Hematopoietic multipotent progenitor cell (in vitro differentiated cells): ENCODE measurements at places on chromosomes 1 and 21.

DNA sequence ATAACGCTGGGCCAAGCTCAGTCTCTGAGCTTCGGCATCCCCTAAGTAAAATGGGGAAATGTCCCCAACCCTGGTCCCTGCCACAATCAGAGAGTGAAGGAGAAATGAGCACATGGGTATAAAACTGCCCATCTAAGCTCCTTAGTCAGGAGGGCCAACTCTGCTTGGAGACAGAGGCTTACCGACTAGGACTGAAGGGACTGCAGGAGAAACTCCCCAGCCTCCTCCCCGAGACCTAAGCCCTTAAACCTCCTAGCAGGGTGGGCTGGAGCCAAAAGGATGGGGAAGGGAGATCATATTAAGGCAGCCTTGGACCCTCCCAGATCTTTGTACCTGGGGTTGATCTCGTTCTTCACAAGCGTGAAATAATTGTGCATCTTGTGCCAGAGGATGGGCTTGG is 5.5 kb downstream of the ETNK2 start:
- no peak for DNase-seq

DNA sequence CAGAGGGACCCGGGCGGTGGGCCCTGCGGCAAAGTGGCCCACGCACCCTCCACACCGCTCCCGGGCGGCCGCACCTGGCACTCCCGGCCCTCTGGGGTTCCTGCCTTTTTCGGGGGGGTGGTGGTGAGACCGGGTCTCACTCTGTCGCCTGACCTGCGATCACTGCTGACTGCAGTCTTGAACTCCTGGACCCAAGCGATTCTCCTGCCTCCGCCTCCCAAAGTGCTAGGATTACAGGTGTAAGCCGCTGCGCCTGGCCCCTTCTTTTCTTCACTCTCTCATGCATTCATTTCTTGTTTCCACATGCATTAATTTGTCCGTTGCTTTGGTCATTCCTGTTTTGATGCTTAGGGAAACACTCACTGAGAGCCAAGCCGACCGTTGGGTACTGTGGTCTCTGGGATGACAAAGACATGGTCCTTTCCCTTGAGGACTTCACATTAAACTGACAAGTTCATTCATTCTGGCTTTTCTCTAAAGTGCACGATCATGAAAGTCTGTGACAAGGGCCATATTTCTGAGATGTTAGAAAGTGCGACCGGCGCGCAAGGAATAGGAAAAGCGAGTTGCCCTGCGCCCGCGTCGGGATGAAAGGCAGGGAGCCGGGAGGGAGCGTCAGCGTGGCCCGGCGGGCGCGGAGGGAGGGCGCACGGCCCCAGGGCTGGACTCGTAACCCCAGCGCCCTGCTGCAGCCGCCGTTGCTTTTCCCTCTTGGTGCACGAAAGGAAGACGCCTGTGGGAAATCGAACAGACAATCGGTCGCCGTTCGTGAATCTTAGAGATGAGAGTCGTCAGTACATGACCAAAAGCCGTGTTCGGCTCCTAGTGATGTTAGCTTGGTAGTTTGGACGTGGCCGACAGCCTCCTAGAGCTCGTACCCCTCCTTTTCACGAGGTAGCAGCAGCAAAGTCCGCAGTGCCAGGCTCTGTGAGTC is 1.0 kb upstream of the MCOLN2 start:
- DNase-seq: no peak

GRCh38 chr1:215277532-215277931 is 195.0 kb downstream of the KCNK2 start:
- DNase-seq: no peak

GRCh38 chr1:160362168-160362957 is 4.5 kb upstream of the NHLH1 start:
- DNase-seq: no peak

DNA sequence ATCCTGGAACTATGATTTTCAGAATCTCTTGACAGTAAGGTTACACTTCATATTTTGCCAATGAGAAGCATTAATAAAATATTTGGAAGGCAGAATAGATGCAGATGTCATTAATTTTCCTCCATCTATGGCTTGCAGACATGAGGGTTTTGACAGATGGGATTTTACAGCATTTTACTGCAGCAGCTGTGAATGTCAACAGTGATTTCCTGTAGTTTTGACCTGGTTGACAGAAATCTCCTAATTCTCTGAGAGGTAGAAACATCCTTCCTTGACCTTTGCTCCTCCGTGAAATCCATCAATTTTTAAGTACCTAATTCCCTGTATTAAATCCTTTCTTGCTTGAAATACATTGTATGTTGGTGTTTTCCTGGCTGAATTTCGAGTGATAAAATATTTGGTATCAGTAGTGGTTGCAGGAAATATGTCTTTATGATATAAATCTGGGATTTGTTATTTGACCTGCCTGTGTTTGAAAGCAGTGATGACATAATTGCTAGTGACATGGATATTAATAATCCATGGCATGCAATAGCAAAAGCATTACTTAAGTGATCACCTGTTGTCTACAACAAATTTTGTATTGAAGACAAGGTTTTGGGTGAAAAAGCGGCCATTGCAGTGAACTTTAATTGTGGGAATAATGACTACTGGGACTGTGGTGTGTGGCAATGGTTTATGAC is 73.9 kb downstream of the HLX start:
- no peak for DNase-seq

- DNase-seq: peak; percentile 76
These were observed 27.5 kb downstream of the ATP8B2 start for GRCh38 chr1:154352581-154353459.

DNA sequence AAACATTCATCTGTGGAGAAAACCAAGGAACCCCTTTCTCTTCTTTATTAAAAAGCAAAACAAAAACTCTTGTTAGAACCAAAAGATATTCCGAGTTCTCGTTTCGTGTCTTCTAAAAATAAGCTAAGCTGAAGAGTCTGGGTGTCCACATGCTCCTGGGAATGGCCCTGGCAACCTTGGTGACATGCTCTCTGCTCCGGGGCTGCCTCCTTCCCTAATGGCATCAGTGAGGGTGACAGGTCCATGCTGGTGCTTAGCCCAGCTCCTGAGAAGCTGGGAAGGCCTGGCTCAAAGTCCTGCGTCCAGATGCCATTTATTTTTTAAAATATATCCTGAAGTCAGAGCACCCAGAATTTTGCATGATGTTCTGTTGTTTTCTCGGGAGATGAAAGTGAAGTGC is 24.6 kb upstream of the TRAPPC10 start:
- DNase-seq: no peak

DNA sequence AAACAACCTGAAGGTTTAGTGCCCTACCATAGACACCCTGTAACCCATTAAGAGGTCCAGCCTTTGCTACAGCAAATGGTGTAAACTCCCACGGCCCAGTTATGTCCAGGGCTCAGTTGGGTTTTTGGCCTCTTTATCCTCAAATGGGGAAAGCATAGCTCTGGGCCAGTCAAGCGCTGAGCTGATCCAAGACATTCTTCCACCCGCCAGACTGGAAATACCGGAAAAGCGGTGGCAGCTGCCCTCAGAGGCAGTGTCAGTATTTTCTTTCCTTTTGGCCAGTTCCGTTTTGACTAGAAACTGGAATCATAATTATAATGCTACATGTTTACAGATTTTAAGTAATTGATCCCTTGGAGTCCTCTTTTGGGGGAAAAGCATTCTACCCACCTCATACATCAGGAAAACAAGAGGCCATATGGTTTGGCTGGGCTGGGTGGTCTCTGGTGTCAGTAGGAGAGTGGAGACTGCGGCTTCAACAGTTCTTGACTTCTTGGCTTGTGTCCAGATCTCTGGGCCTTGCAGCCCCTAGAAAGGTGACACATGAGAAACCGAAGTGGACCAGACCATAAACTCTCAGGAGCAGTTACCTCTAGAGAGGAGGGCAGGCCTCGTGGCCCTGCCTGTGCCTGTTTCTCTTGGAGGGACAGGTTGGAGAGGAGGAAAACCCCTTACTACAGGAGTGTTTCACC is 30.2 kb upstream of the CLDN14 start:
- DNase-seq: no peak

DNA sequence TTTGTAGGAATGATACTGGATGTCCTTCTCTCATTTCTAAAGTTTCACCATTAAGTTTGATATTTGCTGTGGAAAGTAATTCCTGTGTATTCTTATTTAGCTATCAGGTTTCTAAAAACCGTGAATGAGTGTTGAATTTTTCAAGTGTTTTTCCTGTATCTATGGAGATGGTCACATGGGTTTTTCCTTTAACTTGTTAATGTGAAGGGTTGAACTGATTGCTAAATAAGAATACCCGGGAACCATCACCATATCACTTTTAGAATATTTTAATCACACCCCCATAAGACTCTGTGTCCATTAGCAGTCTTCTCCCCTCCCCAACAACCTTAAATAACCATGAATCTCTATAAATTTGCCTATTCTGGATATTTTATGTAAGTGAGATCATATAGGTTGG is 16.5 kb upstream of the ASAP3 start:
- DNase-seq: no peak

DNA sequence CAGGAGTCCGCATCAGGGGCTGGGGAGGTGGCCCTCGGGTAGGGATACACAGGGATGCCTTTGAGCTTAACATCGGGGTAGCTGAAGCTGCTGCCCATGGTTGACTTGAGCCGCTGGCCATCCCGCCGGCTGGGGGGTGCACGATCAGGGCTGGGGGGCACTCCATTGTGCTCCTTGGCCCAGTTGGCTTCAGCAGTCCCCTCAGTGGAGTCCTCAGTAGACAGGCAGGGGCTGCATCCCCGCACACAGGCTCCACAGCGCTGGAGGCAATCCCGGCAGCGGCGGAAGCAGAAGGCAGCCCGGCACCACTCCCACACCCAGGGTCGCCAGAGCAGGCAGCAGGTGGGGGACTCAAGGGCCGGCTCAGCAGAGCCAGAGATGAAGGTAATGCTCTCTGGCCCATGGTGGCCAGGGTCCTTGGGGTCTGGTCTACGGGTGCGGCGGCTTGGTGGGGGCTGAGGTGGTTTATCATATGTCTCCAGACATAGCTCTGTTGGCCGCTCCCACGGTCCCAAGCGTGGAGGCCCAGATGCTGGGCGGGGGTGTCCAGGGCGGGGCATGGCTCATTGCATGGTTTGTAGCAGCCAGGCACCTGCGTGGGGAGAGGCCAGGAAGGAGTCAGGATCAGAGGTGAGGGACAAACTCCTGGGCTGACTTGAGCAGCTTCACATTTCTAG is 8.3 kb downstream of the KDF1 start:
- no peak for DNase-seq

DNA sequence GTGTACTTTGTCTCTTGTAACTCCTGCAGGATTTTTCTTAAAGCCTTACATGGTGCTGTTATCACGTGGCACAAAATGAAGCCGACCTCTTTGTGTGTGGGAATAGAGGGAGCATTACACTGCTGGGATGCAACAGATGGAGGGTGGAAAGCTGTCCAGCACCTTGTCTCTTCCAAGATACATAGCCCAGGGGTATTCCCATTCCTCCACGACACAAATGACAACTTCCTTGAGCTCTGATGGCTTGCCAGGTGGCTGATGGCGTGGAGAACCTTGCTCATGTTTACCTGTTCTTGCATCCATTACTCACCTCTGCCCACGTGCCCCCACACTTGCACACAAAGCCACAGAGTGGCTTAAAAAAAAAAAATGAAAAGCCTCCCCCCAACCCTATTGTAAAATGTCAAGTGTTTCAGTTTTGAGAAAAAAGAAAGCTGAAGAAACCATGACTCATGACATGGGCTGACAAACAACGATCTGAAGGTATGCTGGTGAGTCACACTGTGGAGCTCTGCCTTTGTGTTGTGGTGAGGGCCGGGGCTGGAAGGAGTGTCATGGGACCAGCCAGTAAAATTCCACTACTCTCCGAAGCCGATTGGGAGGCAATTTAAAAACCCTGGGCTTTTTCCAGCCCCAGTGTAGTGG is 32.0 kb upstream of the ATP5PO start:
- DNase-seq: peak; percentile 72

DNA sequence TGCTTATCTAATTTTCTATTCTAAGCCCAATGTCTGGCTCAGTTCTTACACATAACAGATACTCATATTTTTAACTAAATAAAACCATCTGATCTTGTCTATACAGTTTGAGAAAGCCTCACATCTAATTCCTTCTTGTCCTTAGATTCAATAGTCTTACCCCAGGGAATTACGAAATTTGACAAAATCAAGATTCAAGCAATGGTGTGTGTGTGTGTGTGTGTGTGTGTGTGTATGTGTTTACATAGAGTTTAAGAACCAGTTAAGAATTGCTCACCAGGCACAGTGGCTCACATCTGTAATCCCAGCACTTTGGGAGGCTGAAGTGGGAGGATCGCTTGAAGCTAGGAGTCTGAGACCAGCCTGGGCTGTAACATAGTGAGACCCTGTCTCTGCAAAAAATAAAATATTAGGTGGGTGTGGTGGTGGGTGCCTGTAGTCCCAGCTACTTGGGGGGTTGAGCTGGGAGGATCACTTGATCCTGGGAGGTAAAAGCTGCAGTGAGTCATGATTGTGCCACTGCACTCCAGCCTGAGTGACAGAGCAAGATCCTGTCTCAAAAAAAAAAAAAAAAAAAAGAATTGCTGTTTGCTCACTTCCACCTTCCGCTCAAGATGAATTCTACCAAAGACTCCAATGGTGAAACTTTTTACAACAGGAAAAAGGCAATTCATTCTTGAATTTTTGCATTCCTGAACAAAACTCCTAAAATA is 6.2 kb downstream of the WDR64 start:
- no peak for DNase-seq

GRCh38 chr1:162363823-162364222 is 12.8 kb downstream of the SPATA46 start:
- no peak for DNase-seq

GRCh38 chr1:25033828-25034705 is 104.0 kb upstream of the RUNX3 start:
- DNase-seq: no peak

DNA sequence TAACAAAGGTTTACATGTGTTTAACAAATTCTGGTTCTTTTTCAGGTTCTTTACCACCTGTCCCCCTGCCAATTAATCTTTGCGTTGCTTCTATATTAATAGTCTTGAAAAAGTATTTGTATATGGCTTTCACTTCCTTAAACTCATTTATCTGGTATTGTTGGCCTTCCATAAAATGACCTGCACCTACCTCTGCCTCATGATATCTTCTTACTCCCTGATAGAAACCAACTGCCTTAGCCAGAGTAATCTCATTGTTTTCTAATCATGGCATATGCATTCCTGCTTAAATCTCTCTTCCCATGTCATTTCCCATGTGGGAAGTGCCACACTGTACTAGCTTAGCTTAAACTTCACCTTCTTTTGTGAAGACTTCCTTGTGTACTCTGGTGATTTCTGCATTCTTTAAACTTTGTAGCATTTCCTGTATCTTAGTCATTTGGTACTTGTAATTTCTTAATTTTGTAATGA is 8.7 kb downstream of the SMG7 start:
- no peak for DNase-seq

GRCh38 chr1:50724626-50725286 is 235.3 kb downstream of the FAF1 start:
- DNase-seq: no peak
